ENCODE measurements at places on chromosomes 5 and 9. TPM values are rescaled to one million over a fixed set of nuclear protein-coding genes. Genes with fewer than 3 reads are reported as not detected.

PCA3 gene
- total RNA-seq = not detected

NKD2 gene
- 0.60 TPM for total RNA-seq

- DNase-seq = no peak
- H3K27ac ChIP-seq = no peak overlapping the region
- H3K27me3 ChIP-seq = no peaks in the 10 kb centered on the region
- no peaks in the 10 kb centered on the region for H3K36me3 ChIP-seq
These were observed 40.8 kb upstream of the DAB2IP start for GRCh38 chr9:121610638-121610953.

DNA sequence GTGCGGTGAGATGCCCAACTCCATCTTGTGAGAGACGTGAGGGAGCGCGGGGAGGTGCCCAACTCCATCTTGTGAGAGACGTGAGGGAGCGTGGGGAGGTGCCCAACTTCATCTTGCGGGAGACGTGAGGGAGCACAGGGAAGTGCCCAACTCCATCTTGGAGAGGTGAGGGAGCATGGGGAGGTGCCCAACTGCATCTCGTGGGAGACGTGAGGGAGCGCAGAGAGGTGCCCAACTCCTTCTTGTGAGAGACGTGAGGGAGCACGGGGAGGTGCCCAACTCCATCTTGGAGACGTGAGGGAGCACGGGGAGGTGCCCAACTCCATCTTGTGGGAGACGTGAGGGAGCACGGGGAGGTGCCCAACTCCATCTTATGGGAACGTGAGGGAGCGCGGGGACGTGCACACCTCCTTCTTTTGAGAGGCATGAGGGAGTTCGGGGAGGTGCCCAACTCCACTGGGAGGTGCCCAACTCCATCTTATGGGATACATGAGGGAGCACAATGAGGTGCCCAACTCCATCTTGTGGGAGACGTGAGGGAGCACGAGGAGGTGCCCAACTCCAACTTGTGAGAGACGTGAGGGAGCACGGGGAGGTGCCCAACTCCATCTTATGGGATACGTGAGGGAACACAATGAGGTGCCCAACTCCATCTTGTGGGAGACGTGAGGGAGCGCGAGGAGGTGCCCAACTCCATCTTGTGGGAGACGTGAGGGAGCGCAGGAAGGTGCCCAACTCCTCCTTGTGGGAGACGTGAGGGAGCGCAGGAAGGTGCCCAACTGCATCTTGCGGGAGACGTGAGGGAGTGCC, 235.4 kb downstream of the CACNA1B start:
- no peak for DNase-seq
- H3K4me1 ChIP-seq = no peaks in the 10 kb centered on the region
- no peaks in the 10 kb centered on the region for H3K36me3 ChIP-seq
- H3K4me3 ChIP-seq = no peak overlapping the region
- no peak overlapping the region for H3K27ac ChIP-seq

- H3K4me1 ChIP-seq = no peaks in the 10 kb centered on the region
- H3K4me3 ChIP-seq = no peak overlapping the region
- H3K27ac ChIP-seq = no peak overlapping the region
- H3K36me3 ChIP-seq = peaks cover 3% of the 10 kb centered on the region
- no peak for DNase-seq
- no peaks in the 10 kb centered on the region for H3K27me3 ChIP-seq
These were observed 10.3 kb downstream of the IPPK start for GRCh38 chr9:92659601-92660000.

DNA sequence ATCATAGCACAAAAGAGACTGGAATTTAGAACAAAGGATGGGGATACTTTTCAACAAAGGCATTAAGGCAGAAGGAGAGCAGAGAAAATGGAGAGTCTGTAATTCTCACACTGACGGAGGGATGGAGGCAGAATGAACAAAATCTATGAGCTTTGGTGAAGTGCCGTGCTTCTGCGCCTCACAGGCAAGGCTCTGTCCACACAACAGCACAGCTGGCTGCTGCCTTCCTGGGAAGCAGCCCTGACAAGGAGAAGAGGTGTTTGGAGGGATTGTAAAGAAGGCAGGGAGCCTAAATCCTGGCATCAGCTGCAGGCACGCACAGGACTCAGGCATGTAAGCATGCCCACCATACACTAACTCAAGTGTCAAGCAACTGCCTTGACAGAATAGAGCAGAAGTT, 485.2 kb upstream of the KIF2A start:
- no peaks in the 10 kb centered on the region for H3K27me3 ChIP-seq
- peaks cover 7% of the 10 kb centered on the region for H3K4me1 ChIP-seq
- DNase-seq = no peak
- no peak overlapping the region for H3K4me3 ChIP-seq
- H3K27ac ChIP-seq = no peak overlapping the region
- H3K36me3 ChIP-seq = no peaks in the 10 kb centered on the region

DNA sequence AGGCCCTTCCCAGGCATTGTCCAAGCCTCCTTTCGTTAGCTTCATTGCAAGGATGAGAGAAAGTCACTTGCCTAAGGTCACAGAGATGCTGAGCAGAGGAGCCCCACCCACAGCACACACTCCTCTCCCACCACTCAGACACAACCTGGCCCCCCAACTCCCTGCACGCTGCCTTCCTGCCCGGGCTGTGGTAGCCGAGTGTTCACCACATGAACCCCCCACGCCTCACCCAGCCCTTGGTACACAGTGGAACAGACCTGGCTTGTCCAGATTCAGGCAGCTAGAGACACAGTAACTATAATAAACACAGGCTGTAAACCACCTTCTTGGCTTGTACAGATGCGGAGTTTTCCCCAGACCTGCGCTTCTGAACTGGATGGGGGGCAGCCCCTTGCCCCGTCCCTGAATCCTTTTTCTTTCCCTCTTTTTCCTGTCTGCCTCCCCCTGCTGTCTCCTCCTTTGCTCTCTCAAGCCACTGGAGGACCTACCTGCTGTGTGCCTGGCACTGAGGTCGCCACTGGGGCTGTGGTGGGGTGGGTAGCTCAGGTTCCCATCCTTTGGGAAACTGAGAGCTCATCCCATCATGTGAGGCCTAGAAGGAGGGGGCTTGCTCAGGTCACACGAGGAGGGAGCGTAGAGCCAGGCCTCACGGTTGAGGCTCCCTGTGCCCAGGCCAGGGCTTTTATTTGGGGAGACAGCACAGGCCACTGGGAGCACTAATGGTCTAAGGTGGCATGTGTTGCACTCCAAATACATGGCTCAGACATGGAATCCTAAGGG, 55.7 kb upstream of the SYNPO start:
- no peaks in the 10 kb centered on the region for H3K36me3 ChIP-seq
- no peaks in the 10 kb centered on the region for H3K4me1 ChIP-seq
- no peaks in the 10 kb centered on the region for H3K27me3 ChIP-seq
